ENCODE measurements at places on chromosomes 2 and 18. TPM values are rescaled to one million over a fixed set of nuclear protein-coding genes. Genes with fewer than 3 reads are reported as not detected.

PSMA8 gene
- total RNA-seq = not detected

CCL20 gene
- 4.4 TPM for total RNA-seq

ASB1 gene
- total RNA-seq = 58.7 TPM

LOXL3 gene
- total RNA-seq = 0.45 TPM

ANKRD62 gene
- total RNA-seq = not detected

SERPINB4 gene
- 0.17 TPM for total RNA-seq

OSBPL6 gene
- total RNA-seq = 6.5 TPM

SCTR gene
- total RNA-seq = not detected

MEP1B gene
- total RNA-seq = 0.27 TPM

MBD1 gene
- 38.1 TPM for total RNA-seq

POTEJ gene
- total RNA-seq = not detected

CD8B2 gene
- not detected for total RNA-seq

TRABD2A gene
- total RNA-seq = 9.9 TPM

APOB gene
- total RNA-seq = not detected

RSAD2 gene
- 0.54 TPM for total RNA-seq

TFCP2L1 gene
- 0.74 TPM for total RNA-seq

All from A549 treated with CpdA at 1 μM for 4 hours (cell line).